ENCODE measurements at places on chromosomes 2 and 18.

DNA sequence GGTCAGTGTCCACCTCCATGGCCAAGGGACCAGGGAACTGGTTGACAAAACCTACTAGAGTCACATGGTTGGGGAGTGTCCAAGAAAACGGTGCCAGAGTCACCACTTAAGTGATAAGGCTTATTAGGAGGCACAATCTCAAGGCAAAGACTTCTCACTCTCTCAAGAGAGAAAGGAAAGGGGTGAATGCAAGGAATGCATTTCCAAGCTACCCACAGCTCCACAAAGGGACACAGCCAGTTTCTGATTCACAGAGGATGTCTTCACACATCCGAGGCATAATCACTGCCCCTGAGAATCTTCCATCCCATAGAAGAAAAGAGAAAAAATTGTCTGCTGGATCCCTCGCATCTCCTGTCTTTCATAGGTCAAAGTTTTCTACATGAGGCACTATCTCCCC, 269.3 kb downstream of the TNS1 start:
- DNase-seq = no peak

GRCh38 chr2:42841344-42841743, 49.0 kb upstream of the HAAO start:
- DNase-seq = no peak

- no peak for DNase-seq
These were observed 5.0 kb upstream of the IL18RAP start for GRCh38 chr2:102417946-102418345.

- DNase-seq = no peak
These were observed 67.1 kb downstream of the CCDC102B start for GRCh38 chr18:68865021-68865420.

GRCh38 chr2:239943571-239943970, 81.6 kb downstream of the NDUFA10 start:
- no peak for DNase-seq

DNA sequence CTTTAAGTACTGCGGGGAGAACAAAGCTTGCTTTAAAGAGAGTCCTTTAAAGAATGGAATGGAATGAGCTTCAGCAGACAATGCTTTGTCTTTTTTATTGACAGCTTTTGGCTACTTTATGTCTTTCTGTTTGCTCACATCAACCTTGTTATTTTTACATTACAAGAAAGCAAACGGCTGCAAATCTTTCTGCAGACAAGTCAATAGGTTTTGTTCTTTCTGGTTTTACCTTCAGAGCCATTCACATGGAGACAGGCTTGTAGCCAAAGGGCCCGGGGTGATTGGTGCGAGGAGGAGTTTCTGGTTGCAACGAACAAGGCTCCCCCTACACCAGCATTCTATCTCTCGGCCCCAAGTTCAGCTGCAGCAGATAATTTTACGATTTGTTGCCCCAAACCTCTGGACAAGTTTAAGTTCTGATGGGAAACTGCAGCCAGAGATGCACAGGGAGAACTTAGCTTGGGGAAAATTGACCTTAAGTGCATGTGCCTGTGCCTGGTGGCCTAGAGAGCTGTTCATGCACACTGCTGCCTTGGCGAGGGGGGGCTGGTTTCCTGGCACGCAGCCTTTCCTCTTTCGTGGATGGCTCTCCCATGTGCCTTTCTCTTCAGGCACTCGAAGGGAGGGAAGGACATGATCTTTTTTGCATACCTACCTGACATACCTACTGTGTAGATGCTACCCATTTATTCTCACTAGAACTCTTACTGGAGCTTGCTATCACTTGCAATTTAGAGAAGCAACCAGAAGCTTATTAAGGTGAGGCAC, 543.2 kb downstream of the DCDC2C start:
- no peak for DNase-seq

Data from HepG2 (cell line).